ENCODE measurements at places on chromosomes 4 and X.

- no peak for DNase-seq
Observed at GRCh38 chr4:180812783-180813182, 1430.4 kb upstream of the TENM3 start.

DNA sequence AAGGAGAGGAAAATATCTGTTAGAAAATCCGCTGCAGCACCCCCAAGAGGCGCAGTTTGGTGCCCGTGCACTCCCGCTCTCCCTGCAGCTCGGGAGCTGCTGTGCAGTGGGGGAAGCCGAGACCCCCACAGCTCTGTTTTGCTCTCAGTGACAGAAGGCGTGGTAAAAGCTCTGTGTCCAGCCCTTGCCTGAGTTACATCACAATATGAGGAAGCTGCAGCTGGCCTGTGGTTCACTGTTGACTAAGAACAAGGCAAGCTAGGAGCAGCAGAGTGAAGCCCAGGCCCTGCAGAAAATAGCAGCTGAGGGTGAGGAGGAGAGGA lies 88.5 kb upstream of the ADRA2C start:
- DNase-seq = no peak

DNA sequence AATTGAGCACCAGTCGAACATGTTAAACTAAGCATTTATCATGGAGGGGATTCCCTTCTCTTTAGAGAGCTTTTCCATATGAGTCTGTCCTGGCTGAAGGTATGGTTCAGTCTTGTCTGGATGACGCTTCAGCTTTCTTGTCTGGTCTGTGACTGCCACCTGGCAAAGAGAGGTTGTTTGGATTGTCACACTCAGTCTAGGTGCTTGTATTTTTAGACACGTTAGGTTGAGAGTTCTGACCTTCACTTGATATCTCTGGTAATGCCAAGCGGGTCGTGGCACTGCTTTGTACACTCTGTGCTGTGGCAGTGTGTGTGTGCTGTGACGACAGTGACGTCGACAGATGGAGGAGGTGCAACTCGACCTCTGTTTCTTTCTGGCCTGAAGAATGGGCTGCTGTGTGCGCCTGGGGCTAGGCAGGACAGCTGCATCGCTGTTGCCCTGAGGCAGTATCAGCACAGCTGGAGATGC lies 12.6 kb downstream of the NOCT start:
- no peak for DNase-seq

DNA sequence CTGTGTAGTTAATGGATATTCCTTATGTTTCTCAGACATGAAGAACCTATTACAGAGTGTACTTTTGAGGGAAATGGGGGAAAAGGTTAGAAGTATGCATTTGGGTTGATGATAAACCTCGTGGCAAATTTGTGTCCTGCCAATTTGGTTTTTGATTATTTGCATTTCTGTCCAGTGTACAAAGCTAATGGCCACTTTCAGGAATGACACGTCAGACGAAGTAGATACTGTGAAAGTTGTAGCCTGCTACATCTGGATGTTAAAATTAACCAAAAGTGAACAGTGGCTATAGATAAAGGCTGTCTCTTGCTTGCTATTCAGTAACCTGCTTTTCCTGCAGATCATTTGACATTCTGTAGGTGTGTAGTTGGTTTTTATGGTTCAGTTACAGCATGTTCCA lies 1.0 kb downstream of the PRDX4 start:
- DNase-seq = no peak

- no peak for DNase-seq
Observed at GRCh38 chr4:106627051-106627450, 258.5 kb upstream of the GIMD1 start.

DNA sequence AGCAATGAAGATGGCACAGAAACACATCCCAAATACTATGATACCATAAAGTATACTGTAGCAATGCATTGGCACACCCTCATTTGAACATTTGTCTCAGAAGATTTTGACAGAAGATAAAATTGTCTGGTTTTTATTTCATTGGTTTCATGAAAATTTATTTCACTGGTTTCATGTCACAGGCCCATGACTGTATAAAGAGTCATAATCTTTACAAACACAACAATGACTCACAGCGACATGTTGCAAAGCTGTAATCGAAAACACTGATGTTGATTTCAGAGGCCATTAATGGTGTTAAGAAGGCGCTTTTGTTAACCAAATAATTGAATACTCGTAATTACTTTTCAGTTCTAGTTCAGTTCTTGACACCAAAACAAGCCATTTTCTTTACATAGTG lies 8.1 kb upstream of the DTHD1 start:
- no peak for DNase-seq

- no peak for DNase-seq
Observed at GRCh38 chrX:42869659-42870476, 91.9 kb upstream of the PPP1R2C start.

DNA sequence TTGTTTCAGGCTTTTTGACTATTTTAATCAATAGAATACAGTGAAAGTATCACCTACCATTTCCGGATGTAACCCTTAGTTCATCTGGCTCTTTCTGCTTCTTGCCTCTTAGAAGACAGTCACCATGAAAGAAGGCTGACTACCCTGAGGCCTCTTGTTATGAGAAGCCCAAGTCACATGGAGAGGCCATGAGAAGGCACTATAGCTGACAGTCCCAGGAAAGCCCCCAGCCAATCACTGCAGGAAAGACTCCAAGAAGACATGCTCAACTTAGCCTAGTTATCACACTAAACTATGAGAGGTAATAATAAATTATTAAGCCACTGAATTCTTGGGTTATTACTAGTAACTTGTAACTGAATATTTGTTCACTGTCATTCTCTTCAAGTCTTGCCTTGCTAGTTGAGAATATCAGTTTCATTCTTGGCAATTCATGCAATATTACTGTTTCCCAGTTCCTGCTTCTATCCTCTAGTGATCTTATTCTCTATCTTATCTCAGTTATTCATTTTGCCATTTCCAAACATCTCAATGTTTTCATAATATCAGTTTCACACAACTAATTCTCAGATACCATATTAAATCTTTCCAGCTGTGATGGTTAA lies 57.1 kb upstream of the GUCY1A1 start:
- no peak for DNase-seq

DNA sequence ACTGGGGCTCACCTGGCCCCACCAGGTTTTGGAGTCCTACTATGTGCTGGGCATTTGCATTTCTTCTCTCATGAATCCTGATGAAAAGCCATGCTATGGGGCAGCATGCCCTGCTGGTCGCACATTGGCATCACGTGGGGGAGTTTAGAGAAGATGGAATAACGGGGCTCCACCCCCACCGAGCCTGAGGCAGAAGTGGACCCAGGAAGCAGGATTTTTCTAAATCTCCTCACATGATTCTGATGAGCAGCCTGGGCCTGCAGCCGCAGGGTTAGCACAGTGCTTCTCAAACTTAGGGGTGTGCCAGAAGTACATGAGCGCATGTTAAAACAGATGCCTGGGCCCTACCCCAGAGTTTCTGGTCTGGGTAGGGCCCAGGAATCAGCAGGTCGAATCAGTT lies 4.6 kb upstream of the SORCS2 start:
- no peak for DNase-seq

DNA sequence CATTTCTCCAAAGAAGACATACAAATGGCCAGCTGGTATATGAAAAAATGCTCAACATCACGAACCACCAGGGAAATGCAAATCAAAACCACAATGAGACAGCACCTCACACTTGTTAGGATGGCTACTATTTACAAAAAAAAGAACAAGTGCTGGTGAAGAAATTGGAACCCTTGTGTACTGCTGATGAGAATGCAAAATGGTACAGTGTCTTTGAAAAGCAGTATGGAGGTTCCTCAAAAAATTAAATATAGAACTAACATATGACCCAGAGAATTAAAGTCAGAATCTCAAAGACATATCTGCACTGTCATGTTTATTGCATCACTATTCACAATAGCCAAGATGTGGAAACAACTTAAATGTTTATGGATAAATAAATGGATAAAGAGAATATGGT lies 20.9 kb downstream of the PAGE4 start:
- no peak for DNase-seq

GRCh38 chr4:76476571-76476970 lies 41.5 kb downstream of the SHROOM3 start:
- DNase-seq = no peak

GRCh38 chr4:16203083-16203482 lies 23.2 kb downstream of the TAPT1 start:
- DNase-seq = no peak

DNA sequence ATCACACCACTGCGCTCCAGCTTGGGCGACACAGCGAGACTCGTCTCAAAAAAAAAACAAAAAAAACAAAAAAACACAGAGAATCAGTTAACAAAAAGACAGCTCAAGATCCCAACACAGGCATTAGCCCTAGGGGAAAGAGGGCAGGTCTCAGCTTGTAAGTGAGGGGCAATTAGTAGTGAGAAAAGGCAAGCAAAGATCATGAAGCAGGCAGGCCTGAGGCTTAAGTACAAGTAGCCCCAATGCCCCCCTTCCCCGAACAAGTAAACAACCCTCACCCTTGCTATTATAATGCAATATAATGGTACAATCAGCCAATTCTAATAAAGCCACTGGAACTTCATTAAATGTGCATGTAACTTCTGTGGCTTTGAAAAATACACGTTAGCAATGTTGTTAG lies 17.0 kb downstream of the ADGRA3 start:
- DNase-seq = no peak

DNA sequence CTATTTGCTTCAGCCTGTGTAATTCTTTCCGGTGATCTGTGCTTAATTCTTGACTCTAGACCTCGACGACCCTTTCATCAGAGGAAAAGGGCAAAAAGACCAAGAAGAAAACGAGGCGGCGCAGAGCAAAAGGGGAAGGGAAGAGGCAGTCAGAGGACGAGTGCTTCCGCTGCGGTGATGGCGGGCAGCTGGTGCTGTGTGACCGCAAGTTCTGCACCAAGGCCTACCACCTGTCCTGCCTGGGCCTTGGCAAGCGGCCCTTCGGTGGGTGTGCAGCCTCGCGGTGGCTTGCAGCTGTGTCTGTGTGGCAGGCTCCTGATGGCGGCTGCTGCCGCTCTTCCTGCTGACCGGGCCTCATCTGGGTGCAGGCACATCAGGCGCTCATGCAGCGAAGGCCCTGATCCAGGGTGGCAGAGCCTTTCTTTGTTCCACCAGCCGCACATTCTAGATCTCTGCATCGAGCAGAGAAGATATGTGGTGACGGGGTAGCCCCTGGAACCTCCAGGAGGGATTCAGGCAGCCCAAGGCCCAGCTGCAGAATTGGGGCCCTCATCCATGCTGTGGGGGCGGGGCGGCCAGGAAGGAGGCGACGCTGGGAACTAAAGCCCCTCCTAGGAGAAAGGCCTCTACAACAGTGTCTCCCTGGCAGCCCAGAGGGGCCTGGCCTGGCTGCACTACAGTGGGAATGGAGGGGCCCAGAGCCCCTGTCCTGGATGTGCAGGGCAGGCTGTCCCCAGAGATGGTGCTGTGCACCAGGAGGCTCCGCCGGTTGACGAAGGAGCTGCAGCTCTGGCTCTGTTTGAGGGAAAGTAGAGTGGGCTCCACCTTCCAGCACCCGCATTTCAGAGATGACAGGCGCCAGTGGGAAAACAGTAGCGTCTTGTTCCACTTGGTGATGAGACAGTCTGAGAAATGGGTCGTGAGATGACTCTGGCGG lies 32.1 kb downstream of the NELFA start:
- no peak for DNase-seq

GRCh38 chr4:15293711-15294110 lies 134.1 kb upstream of the C1QTNF7 start:
- DNase-seq = no peak

GRCh38 chr4:7206911-7207567 lies 14.7 kb downstream of the SORCS2 start:
- peak; percentile 46 for DNase-seq

DNA sequence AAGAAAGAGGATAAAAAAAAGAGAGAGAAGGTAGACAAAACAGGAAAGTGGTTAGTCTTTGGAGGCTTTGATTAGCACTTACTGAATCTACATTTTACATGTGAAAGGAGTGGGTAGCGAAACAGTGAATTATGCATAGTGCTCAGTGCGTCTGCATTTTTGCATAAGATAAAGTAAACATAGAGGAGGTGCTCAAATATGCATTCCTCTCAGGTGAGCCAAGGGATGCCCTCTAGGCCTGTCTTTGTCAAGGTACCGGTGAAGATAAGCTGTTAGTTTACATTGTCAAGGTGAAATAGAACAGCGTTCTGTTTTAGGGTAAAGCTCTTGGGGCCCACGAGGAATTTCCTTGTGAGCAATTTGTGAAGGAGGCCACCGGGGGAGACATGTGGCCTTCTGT lies 260.6 kb downstream of the TRIML1 start:
- no peak for DNase-seq

- DNase-seq = no peak
Observed at GRCh38 chrX:151424505-151424904, 27.5 kb downstream of the VMA21 start.

DNA sequence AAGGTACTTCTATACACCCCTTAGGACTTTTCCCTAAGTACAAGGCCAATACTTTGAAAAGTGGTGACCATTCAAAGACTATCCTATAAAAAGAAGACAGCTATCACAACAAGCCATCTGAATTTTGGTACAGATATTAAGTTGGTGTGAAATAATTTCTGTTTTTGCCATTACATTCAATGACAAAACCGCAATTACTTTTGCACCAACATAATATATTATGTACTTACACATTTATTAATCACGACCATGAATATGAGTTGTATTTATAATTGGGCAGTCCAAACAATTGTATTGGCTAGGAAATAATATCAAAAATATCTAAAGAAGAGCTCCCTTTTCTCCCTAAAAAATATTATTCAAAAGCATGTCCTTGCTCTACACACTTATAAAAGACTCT lies 215.7 kb downstream of the TMA16 start:
- DNase-seq = no peak

GRCh38 chr4:100289530-100289888 lies 99.2 kb upstream of the DDIT4L start:
- DNase-seq = no peak

Data from K562 (cell line).